ENCODE measurements at places on chromosomes 11 and 22.
A peak's percentile ranks its signal among the peaks of the same experiment; 100 is the strongest.

DNA sequence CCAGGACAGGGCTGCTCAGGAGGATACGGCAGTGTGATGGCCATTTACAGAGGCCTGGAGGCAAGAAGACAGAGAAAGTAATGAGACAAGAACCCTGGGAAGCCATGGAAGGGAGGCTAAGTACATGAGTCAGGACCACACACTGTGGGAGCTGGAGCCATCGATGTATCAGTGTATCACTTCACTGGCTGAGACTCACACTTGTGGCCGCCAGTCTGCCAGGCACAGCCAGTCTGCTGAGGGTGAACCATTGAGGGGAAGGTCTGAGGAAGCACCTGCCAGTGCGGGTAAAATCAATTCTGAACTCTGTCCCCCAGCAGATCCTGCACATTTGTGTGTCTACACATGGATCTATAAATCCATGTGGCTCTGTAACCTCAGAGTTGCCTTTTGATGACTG is 195.6 kb downstream of the GRIK4 start:
- DNase-seq: no peak

DNA sequence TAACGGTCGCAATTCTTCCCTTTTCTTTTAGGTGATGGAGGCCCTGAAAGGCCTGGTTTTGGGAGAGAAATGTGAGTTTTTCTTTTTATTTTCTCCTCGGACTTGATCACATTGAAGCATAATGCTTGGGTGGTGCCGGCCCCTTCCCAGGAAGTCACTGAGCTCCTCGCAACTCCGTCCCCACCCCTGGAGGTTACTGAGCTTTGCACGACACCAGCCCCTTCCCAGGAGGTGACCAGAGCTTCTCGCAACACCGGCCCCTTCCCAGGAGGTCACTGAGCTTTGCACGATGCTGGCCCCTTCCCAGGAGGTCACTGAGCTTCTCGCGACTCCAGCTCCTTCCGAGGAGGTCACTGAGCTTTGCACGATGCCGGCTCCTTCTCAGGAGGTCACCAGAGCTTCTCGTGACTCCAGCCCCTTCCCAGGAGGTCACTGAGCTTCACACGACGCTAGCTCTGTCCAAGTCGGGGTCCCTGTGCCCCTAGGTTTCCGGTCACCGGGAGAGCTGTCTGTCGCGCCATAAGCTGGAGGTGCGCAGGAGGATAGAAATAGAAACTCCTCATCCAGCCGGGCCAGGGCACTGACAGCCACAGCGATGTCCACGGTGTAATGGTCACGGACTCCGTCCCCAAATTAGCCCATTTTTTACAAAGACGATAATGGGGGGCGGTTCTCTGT is 586.4 kb downstream of the BRD1 start:
- no peak for DNase-seq

DNA sequence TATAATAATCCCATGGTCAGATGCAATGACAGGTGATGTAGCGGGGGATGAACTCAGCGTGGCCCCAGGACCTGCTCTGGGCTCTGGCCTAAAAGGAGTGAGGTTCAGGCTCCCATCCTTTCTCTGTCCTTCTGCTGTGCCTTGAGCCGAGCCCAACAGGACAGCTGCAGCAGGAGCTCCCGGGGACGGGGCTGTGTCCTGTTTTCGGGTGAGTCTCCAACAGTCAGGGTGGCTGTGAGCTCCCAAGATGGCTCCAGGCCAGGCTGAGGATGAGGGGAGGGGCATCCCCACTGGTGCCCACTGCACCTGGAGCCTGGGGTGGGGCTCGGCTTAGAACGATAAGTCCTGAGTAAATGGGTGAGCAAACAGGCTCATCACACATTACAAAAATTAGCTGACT is 1385.0 kb downstream of the BRD1 start:
- no peak for DNase-seq

DNA sequence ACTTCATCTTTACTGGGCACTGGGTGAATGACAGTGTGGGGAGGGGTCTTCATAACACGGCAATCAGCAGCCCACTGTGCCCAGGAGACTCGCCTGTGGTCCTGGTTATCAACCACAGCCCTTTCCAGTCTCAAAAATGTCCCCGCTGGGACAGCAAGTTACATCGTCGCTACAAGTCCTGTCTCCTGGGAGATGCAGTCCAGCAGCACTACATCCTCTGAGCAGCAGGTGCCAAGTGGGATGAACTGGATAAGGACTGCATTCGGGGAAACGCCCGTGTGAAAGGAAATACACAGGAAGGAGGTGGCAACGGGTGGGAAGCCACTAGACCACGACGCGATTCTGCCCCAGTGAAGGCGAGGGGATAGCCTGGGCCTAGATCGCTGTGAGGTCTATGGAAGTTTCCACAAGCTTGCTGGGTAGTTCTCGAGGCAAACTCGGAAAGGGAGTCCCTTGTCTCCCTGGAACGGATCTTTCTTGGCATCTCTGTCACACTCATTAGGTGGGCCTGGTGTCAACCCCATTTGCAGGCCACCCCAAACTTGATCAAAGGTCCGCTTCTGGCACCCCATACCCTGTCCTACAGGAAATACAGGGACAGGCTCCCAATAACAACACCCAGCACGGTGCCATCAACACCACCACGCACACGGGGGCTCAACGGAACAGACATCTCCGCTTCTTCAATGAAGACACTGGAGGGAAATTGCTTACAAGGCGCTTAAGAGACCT is 4.4 kb downstream of the ASCL2 start:
- DNase-seq: no peak

DNA sequence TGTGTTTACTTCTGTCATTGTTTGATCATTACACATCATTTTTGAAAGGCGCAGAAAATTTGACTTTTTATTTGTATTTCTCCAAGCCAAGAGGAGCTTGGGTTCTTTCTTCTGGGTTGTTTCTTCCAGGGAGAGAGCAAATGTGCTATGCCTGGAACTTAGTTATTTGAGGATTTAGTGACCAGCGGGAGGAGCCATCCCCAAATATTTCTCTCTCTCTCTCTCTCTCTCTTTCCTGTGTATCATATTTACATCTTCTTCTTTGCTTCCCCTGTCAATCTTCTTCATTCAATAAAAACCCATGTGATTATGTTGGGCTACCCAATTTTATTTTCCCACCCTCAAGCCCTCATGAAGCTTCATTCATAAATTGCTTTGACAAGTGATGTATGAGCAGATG is 534.5 kb downstream of the LRRC4C start:
- no peak for DNase-seq

DNA sequence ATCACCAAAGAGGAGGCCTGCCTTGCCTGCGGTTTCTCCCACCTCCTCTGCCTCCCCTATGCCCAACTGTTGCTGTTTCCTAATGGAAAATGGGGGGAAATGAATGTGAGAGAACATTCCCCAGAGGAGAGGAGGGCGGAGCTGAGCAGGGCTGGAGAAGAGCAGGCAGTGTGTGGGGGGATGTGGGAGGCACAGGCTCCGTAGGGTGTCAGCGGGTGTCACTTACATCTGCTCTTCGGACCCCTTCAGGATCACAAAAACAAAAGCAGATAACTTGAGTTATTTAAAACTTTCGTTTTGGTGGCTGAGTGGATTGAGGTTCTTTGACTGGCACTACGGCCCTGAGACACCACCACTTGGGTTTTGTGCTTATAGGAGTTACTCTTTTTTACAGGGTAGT is 93.8 kb downstream of the CEP164 start:
- DNase-seq: no peak

DNA sequence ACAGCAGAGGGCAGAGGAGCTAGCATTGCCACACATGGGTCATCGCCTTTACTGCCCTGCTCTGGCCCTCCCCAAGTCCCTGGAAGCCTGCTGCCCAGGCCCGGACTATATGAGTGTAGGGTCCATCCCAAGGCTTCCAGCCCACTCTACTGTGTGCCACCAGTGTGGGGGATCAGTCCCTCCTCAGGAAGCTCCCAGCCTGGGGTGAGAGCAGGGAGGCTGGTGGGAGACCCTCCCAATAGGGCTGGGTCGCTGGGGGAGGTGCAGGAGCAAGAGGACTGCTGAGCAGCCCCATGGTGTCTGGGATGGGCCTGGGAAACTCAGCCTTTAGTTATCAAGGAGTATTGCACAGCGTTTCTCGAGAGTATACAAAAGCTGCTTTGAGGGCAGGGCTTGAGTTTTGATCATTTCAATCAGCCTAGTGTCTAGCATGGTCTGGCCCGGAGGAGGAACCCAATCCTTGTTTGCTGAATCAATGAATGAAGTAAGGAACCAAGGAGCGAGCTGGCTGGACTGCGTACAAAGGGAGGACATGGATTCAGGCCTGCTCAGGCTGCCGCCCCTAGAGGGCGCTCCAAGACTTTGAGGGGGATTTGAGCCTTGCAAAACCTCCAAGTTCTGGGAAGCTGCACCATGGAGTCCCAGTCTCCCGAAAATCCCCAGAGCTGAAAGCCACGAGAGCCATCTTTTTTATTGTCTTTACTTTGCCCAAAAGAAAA is 89.0 kb upstream of the PARVA start:
- DNase-seq: peak; percentile 83

DNA sequence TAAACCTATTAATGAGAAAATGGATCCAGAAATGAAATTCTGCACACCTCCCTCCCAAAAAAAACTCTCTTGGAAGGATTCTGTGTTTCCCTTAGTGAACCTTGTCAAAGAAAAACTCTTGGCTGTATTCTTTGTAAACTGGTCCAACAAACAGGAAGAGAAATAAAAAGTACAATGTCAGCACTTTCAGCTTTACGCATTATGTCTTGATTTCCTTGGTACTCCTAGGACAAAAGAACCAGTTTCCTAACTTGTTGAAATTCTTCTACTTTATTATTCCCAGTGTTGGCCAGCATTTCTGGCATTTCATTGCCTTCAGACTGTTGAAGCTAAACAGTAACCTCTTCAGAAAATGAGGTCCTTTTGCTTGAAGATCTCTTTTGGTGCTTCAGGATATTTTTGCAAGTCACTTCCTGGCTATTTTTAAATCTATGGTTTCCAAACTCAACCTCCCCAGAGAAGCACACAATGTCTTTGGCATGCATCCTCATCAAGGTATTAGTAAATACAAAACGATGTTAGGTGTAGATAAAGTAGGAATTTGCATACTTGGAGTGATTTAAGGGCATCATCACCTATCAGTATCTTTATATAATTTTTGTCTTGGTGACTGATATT is 342.7 kb downstream of the AASDHPPT start:
- no peak for DNase-seq

DNA sequence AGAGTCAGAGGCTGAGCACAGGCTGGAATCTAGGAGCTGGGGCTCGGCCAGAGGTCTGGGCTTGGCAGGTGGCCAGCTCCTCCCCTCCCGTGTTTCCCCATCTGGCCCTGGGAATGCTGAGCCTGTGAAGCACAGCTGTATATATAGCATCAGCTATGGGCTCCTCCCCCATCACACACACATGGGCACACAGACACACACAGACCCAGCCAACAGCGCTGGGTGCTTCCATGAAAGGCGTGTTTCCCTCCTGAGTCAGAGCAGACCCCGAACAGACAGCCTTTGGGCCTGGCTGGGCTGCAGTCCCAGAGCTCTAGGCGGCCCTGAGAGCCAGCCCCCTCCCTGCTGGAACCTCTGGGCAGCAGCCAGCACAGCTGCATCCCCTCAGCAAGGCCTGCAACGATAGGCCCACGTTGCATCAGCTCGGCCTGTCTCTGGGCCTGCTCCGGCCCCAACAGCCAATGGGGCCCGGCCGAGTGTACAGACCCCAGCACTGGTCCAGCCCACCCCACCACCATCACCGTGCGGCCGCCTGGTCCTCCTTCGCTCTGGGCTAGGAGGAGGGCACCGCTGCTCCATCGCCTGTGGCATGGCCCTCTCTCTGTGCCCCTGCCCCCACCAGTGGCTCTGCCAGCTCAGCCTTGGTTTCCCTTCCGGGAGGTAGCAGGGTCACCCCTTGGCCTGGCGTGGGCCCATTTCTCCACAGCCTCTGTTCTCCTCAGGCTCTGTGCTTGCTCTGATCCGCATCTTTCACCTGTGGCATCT is 7.6 kb upstream of the SERPINH1 start:
- DNase-seq: peak; percentile 89
